ENCODE measurements at places on chromosomes 1 and 21.

- DNase-seq = no peak
Measured at GRCh38 chr1:153119491-153119971, 6.2 kb upstream of the SPRR2F start.

GRCh38 chr1:21435646-21436487, 4.1 kb upstream of the NBPF3 start:
- DNase-seq = no peak

GRCh38 chr1:167987174-167987573, 50.3 kb upstream of the MPC2 start:
- DNase-seq = no peak

DNA sequence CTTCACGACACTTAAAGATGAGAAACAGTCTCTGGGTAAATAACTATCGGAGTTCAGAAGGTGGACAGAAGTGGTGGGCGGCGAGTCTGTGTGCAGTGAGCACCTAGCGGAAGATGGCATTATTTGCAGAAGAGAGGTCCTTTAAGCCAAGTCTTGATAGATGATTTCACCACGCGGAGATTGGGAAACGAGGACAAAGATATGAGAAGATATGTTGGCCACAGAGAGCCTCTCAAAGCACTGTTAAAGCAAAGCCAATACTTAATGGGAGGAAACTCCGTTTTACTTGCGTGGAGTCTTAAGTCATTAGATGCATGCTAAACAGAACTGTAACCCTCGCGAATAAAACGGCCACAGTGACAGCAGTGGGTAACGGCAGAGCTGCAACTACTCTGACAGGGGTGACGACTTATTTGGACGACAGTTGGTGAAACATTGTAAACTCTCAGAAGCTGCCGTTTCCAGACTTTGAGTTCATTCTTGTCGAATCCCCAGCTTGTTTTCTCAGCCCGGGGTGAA, 577 bp upstream of the CEP350 start:
- DNase-seq = peak; percentile 93

GRCh38 chr1:1094981-1095380, 20.9 kb upstream of the RNF223 start:
- no peak for DNase-seq

DNA sequence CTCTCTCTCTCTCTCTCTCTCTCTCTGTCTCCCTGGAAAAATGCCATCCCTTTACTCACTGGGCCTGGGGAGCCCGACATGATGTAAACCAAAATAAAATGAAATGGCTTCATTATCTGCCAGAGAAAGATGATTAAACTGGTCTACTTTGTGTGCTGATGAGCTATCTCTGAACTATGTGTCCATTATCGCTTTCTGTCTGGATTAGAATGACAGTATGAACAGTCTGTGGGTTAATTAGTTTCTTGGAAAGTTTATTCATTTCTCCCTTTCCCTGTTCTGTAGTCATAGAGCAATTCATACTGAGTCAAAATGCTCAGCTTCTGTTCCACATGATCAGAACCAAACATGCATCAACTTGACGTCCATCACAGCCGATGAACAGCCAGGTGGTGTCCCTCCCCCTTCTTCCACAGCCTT, 72.4 kb upstream of the KCND3 start:
- no peak for DNase-seq

DNA sequence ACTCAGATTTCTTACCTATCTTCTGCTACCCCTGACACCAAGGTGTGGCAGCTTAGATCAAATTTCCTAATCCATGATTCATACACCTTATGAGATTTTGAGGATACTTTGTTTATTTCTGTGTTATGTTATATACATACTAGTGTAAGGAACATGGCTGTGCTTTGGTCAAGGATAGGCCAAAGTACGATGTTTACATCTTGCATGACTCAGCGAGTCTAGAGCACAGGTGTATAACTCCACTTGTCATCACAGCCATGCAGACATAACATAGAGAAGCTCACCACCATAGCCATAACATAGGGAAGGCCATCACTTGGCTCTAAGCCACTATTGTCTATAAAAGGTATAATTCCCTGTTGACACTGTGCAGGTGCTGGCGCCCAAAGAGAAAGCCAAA, 61.2 kb downstream of the GBP6 start:
- peak; percentile 48 for DNase-seq

DNA sequence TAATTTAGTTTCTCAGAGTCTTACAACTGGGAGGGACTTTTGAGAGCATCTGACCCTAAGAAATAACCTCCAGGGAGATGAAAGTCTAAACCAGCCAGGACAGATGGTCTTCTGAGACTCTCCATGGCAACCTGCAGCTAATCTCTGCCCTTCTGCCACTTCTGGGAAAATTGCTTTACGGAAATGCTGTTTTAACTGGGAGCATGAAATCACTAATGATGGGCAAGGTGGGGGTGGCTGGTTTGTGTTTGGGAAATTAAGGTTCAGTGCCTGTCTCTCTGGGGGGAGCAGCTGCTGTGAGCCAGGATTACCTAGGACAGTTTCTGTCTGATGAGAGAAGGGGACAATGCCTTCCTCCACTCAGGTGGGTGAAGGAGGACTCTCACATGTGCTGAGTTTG, 33.2 kb downstream of the ROR1 start:
- DNase-seq = no peak

- DNase-seq = no peak
Measured at GRCh38 chr1:107972391-107973180, 7.6 kb upstream of the VAV3 start.

DNA sequence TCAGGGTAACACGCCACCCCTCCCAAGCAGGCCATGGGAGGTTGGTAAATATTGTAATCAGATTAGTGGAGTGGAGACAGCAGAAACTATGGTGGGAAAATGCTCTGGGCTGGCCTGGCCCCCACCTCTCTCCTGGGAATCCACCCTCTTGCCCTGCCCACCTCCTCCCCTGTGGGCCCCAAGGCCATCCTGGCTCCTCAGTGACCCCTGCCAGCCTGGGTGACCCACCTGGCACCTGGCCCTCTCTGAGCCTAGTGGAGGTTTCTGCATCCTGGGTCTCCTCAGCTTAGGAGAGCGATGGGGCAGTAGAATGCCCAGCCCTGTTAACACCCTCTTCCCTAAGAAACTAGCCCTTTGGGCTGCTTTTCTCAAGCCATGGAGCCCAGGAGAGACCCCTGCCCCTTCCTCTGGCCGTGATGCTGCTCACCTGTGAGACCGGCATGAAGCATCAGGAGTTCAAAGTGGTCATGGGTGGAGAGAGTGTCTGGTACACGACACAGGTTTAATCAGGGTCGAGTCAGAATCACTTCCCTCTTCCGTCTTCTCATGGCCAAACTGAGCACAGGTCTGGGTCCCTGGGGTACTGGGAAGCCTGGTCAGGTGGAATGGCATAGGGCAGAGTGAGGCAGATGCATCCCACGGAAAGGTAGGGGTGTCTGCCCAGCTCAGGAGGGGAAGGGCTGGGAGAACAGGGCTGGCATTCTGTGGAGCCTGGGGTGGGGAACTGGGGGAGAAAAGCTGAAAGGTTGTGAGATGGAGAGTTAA, 10.7 kb upstream of the DMBX1 start:
- no peak for DNase-seq

- DNase-seq = peak; percentile 33
Measured at GRCh38 chr1:38527373-38527966, 332.1 kb downstream of the RRAGC start.

GRCh38 chr1:206551986-206552326, 44.6 kb downstream of the RASSF5 start:
- no peak for DNase-seq

- peak; percentile 42 for DNase-seq
Measured at GRCh38 chr21:45074818-45075595, 627 bp downstream of the ADARB1 start.

DNA sequence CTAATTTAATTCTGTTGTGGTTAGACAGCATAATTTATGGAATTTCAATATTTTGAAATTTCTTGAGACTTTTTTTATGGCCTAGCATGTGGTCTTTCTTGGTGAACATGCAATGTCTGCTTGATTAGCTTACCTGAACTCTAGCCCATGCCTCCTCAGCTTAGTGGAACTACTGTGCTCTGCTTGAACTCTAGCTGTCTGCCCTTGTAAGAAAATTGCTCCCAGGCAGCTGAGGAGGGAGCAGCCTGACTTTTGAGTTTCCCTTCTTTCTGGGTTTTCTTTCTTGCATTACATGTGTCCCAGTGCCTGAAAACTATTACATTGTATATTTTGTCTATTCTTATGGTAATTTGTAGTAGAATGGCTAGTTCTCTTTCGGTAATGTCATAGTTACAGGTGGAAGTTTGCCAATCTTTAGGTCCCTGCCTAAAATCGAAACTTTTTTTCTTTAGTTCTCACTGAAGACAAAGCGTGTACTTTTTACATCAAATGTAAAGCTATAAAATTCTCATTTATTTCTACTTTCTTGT, 105.3 kb downstream of the MAST2 start:
- DNase-seq = no peak

- peak; percentile 64 for DNase-seq
Measured at GRCh38 chr1:65233782-65234181, 75.6 kb upstream of the DNAJC6 start.

- no peak for DNase-seq
Measured at GRCh38 chr1:96365596-96366390, 355.8 kb upstream of the PTBP2 start.

GRCh38 chr21:44558695-44559094, at the start of gene KRTAP10-3:
Gene KRTAP10-3, minus strand, starts transcription at chr21:44558795. Its CDS starts 80 bp downstream, at chr21:44558715.
- DNase-seq = no peak

- no peak for DNase-seq
Measured at GRCh38 chr1:36863061-36863460, 171.3 kb downstream of the GRIK3 start.

- DNase-seq = no peak
Measured at GRCh38 chr1:171581766-171582165, 40.3 kb upstream of the MYOCOS start.

GRCh38 chr21:38151021-38151645, 105.7 kb upstream of the KCNJ15 start:
- DNase-seq = no peak

DNA sequence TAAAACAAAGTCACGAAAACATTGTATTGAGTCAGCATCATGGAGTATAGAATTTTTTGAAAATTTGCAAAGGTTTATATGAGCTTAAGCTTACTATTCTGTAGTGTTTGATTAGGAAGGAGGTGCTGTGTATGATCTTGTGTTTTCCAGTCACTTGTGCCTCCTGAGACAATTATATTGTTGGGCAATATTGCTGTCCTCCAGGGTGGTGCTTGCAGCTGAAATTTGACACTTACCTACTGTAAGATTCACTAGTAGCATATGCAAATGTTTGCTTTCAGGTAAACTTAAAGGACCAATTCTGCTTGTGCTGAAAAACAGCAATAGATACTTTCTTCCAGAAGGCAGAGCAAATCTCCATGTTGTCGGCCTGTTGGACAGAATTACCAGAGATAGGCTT, 268.0 kb downstream of the TGFB2 start:
- DNase-seq = peak; percentile 51

- DNase-seq = no peak
Measured at GRCh38 chr1:114109981-114110380, 43.7 kb downstream of the SYT6 start.

DNA sequence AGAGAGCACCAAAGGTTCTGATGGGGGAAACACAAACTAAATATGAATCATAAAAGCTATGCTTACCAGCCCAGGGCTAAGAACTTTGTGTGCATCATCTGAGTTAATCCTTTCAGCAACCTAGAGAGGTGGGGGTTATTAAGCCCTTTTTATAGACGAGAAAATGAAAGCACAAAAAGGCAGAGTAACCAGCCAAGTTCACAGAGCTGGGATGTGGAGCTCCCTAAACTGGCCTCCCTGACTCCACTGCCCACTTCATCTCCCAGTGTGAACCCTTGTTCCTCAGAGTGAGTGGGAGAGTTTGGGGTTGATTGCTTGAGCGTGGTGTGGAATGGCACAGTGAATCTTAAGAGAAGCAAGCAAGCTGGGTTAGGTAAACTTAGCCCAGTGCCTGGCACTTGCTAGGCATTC, 10.8 kb upstream of the BCAR3 start:
- no peak for DNase-seq

DNA sequence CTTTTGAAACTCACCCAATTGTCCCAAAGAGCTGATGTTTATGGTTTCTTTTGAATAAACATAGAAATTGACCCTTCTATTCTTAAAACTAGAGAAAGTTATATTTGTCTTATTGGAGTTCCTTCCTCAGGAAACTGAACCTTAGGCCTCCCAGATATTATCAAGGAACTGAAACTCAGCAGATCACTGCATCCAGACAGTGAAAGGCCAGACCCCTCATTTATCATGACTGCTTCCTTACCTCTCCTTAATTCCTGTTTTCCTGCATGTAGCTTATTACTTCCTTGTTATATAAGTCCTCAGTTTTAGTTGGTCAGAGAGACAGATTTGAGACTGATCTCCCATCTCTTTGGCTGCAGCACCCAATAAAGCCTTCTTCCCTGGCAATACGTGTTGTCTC, 27.5 kb downstream of the SLC22A15 start:
- no peak for DNase-seq

DNA sequence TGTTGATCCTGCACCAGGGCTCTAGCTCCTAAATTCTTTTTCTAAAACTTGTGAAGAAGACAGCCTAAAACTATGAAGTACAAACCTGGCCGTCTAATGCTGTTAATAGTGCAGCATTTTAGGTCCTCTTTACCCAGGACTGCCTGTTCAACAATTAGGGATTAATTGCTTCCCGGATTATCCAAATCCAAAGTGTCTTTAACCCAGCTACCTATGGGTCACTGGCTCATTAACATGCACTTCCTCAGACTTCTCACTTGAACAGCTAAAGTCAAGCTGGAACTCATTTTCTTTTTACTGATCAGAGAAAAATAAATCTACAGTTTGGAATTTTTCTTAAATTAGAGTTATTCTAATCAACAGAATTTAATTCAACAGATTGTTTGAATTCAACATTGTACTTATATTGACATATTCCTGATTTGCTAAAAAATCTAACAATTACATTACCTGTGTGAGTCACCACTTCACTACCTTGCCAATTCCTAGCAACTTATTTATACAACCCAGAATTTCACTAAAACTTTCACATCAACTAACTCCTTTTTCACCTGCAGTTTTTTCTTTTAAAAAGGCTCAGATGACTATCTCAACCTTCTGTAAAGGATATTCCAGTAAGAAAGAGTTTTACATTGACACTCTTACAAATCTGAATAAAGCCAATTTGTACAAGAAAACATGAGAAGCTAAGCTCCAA, 3.3 kb downstream of the HNRNPU start:
- no peak for DNase-seq

DNA sequence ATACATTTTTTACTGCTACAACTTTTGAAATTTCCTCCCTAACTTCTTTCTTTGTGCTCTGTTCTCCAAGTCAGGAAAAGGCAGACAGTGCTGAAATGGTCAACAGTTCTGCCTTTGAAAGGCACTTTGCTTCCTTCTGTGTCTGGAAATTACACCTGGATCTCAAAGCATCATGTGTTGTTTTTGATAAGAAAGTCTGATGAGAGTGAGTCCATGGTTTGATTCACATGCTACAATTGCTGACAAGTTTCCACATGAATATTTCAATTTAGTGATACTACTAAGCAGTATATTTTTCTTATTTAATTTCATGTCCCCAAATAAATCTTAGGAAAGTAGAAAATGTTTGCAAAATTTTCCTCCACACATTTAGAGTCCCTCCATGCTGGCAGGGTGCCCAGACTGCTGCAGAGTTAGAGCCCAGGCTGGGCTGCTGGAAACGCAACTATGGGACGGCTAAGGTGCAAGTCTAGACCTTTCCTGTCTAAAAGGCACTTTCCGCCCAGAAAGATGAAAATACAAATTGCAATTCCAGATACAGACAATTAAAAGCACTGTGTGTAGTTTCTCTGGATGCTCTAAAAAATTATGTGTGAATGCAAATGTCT, 96.6 kb upstream of the RUNX1 start:
- DNase-seq = no peak
